ENCODE measurements at places on chromosomes 12 and 14.
A peak's percentile ranks its signal among the peaks of the same experiment; 100 is the strongest.

- DNase-seq = no peak
Measured at GRCh38 chr12:101186291-101186690, 23.7 kb downstream of the SLC5A8 start.

GRCh38 chr12:107731366-107731765, 29.6 kb downstream of the PRDM4 start:
- no peak for DNase-seq

DNA sequence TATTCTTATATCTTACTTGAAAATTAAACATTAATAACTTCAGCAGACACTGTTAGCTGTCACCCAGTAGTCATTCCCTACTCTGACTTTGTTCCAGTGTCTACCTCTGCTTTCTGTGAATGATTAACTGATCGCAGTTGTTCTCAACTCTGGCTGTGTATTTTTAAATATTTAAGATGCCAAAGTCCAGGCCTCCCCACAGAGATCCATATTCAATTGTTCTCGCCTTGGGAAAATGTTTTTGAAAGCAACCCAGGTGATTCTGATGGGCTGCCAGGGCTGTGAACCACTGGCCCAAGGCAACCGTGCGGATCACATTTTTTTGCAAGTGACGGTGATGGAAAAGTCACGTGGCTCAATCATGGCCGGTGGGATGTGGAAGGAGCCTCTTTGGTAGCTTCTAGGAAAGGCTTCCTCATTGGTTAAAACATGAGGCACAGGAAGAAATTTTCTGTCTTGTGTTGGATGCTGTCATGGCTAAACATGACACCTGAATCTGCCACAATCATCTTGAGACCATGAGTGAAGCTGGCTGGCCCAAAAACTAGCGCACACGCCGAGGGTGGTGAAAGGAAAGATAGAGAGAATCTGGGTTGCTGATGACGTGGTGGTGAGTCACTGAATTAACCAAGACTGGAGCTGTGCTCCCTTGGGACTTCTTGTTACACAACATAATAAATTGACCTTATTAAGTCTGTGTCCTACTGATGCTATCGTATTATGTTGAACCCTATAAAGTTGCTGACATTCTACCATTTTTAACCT, 37.2 kb downstream of the RDH12 start:
- DNase-seq = peak; percentile 79

- no peak for DNase-seq
Measured at GRCh38 chr14:67343601-67344230, 15.9 kb downstream of the ATP6V1D start.

GRCh38 chr12:1527789-1528188, 66.6 kb downstream of the FBXL14 start:
- DNase-seq = no peak

GRCh38 chr12:108282676-108283075, 56.4 kb downstream of the CMKLR1 start:
- DNase-seq = no peak

DNA sequence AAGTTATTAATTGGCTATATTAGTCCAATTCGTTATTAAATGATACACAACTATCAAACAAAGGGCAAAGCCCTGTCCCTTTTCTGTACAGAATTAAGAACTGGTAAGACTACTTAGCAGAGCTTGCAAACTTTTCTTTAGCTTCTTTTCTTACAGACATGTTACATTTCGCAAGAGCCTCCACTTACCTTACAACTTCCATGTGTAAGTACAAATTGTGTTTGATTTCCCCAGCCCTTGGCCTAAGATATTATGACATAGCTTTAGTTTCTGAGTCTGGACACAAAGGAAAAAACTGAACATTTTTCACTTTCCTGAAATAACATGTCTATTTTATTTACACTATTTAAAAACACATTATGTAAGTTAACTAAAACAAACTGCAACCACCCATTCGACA, 1.7 kb downstream of the ATF7 start:
- no peak for DNase-seq

DNA sequence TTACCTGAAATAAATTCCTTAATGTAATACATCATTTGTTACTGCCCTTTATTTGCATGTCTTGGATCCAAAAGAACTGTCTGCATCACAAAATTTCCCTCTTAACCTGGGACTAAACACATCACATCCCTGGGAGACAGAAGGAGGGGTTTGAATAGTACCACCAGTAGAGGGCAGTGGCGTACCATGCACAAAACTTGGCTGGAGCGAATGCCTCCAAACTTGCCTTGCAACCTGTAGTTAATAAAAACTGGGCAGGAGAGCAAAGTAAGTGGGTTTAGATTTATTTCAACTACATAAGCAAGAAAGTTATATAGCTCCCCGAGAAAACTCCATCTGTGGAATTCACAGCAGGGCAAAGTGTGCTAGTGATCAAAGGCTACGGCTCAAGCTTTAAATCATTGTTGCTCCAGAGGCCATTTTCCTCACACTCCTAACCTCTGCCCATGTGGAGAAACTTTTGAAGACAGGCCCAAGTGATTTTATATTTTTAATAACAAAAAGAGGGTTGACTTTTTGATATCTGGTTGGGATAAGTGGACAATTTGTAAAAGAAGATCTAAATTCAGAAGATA, 1176.7 kb upstream of the SEL1L start:
- DNase-seq = peak; percentile 20

DNA sequence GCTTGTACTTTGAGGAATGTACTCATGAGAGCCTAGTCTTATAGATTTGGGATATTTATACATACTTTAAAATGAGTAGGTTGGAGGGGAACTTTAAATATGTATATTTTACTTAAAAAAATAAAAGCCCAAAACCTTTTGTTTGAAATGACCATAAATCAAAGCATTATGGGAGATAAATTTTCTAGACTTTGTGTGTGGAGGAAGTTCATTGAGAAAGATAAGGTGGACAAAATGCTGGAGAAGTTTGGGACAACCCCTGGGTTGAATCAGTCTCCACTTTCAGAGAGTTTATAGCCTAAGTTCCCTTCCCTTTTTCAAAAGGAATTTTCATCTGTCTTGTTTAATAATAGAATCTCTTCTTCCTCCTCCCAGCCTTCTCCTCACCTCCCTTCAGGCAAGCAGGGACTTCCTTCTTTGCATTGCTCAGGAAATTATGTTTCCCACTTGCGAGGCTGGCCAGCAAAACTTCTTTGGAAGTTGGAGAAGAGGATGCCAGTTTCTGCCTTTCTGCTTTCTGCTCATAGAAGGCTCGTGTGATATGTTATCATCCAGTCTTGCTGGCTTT, 54.2 kb downstream of the CHST11 start:
- no peak for DNase-seq

DNA sequence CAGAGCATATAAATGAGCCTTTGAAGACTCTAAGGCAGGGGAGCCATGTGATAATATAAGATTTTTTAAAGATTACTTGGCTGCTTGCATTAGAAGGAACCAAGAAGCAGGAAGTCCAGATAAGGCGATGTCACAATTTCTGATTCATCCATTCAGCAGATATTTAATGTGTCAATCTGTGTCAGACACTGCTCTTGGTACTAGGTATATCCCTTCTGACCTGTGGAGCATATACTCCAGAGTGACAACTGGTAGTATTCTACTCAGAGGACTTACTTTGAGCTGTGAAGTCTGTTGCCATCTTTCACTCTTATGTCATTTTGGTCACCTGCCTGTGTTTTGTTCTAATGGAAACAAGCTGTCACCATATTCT, 10.7 kb downstream of the EID3 start:
- DNase-seq = no peak

- DNase-seq = no peak
Measured at GRCh38 chr14:98949481-98950135, 322.4 kb downstream of the BCL11B start.

GRCh38 chr12:68279227-68280054, 26.0 kb upstream of the IL22 start:
- DNase-seq = no peak

- no peak for DNase-seq
Measured at GRCh38 chr14:73824536-73824935, 27.1 kb upstream of the PTGR2 start.

DNA sequence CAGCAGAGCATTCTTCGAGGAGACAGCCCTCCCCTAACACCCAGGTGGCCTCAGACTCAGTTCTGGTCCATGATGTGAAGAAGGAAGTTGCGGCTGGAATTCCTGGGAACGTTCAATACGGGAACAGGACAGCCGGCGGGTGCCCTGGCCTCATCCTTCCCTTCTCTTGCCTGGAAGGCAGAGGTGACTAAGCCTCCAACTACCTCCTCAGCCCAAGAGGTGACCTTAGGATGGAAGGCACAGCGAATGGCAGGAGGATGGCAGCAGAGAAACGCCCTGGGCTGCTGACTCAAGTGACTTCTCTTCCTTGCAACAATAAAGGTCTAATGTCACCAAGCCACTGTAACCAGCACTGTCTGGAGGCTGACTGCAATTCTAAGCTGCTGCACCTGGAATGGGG, 36.1 kb downstream of the DHX37 start:
- DNase-seq = no peak

DNA sequence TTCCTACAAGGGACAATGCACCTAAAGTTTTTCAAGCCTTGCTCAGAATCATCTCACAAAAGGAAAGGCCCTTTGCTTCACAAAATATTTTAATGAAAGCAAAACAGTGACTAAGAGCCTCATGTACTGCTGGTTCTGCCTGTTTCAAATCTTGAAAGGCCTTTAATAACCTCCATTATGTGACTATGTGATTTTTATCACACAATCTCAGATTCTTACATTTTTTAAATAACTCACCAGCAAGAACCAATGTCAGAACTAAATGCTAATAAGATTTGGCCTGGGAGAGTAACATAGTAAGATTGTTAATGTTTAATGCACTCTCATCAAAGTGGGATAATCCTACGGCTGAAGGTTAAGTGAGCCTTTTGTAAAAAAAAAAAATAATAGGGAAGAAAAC, 378.9 kb downstream of the RGS6 start:
- no peak for DNase-seq

DNA sequence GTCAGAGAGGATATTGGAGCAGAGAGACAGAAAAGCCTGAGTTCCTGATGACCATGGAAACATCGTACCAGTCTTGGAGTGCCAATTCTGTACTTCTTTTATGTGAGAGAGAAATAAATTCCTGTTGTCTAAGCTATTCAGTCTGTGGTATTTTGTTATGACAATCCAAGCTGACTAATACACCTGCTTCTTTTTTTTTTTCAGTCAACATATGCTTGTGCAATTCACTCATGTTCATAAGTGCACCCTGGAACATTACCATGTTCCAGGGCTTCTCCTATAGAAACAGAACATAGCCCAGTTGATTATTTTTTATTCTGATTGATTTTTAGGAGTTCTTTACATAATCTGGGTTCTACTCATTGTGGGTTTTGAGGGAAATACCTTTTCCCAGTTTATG, 1.7 kb upstream of the CHPT1 start:
- no peak for DNase-seq

DNA sequence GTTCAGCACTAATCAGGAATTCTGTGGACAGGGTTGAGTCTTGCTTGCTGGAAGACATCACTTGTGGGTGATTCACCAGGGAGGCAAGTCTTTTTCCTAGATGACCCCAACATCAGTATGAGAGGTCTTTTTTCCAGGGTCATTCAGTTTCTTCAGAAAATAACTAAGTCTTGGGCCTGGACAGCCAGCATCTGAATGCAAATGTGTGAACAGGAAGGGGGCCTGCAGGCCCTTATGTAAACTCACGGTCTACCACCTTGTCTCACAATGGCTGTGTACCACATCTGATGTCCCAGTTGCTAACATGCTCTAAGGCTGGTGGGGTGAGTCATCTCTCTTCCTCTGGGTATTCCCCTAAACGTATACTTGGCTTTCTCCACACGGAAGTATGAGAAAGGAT, 79.2 kb downstream of the HECTD4 start:
- peak; percentile 12 for DNase-seq

DNA sequence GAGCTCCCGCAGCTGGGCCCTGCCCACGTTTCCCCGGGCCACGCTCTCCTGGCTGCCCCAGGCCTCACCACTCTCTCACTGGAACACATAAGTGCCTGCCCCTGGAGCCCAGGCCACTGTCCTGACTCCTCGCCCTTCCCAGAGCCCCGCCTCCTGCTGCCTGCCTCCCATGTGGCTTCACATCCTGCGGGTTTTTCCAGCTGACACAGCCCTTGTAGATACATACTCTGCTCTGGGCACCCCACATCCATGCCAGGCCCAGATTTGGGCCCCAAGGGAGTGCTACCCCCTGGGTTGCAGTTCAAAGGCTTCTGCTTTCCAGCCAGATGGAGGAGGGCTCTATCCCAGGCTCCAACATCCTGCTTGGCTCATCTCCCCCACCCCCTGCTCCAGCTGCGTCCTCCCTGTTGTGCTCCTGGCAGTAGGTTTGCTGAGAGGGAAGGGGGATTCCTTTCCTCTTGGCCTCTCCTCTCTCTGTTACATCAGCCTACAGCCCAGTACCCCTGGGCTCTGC, 60.1 kb downstream of the TSPAN9 start:
- no peak for DNase-seq

GRCh38 chr14:38001501-38001900, 206.2 kb upstream of the SSTR1 start:
- DNase-seq = no peak

GRCh38 chr14:78592616-78593219, 422.5 kb downstream of the NRXN3 start:
- no peak for DNase-seq

DNA sequence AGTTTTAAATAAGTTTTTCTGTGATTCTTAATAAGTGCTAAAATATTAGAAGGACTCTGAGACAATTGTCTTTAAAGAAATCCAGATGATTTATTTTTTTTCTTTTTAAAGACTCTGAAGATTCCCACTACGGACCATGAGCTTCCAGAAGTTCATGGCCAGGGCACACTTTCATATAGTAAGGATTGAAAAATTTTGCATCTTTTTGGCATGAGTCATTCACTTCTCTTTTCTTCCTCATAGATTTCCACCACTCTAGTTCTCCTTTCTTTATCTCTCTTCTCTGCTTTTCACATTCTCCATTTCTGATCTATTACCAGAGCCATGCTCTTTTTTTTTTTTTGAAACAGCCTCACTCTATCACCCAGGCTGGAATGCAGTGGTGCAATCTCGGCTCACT, 385.8 kb downstream of the FLRT2 start:
- no peak for DNase-seq

DNA sequence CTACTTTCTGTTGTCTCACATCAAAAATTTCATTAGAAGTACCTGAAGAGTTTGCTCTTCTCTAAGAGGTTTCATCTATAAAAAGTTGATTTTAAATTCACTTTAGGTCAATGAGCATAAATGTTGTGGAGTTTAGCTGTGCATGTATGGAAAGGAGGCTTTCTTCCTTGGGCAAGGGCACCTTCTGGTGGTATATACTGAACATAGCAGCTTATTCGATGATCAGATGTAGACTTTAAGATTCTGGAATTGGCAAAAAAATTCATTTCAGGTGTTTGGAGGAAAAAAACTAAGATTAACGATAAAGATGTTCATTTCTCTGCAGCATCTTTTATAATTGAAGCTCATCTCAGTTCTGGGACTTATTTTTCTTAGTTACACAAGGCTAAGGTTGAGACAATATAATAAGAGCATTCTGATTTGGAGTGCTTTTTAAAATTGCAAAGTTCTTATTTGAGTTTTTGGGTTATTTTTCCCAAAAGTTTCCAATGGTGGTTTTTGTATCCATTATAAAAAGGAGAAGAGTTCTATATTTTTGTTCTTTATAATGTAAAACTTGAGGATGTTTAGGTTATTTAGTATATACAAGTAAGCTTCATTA, 46.8 kb downstream of the TMEM117 start:
- DNase-seq = peak; percentile 34

- no peak for DNase-seq
Measured at GRCh38 chr12:52125476-52125900, 46.0 kb downstream of the SMIM41 start.

Measured in AG09319 (cell line).